Coronary artery (tissue), 2 donors: ENCODE measurements at places on chromosomes 3 and 15.

DNA sequence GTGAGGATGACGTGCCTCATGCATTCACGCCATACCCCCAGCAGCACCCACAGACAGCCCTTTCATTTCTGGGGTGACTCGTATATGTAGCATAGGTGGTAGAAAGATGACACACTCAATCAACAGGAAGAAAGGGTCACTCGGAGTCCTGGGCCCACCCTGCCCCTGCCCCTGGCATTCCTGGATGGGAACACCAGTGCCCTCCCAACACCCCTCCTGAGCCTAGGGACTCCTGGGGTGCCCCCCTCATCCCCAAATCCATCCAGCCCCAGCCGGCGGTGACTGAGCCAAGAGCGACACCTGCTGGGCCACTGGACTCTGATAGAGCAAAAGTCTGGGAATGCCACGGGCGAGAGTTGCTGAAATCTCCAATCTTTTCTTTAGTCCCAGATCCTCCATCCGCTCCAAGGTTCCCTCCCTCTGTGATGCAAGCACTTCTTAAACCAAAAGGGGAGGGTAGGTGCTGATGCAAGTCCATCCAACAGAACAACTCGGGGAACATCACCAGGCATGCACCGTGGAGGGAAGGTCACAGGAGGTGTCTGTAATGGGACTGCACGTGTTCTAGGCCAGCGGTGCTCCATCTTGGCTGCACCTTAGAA is 31.1 kb downstream of the ACAN start:
- DNase-seq: peak; percentile 81

GRCh38 chr3:193905541-193906396 is 230.2 kb upstream of the HES1 start:
- no peak for DNase-seq

DNA sequence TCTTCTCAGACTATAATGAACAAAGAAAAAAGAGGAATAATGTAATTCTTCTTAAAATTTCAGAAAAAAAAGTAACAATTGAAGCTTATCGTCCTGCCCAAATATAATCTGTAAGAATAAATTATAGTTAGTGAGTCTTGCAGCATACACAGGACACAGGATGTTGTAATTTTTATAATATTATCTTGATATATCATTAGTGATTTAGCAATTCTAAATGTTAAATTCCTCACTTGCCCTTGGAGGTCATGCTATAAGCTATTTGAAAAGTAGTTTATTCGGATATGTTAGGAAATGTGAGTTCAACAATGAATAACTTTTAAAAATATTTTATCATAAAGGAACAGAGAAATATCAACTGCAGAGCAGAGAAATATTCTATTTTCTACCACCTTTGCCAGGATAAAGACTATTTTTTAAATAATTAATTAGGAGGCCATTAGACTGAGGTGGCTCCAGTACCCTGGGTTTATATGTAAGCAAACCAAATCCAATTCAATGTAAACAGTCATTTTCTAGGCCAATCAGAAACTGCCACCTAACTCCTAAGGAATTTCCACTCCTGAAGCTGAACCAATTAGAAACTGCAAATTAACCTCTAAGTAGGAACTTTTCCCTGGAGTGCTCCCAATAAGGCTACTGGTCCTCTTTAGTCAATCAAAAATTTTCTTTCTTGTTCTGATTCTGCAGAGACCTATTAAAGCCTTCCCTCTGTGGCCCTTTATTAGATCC is 1109.3 kb downstream of the ROBO2 start:
- no peak for DNase-seq

DNA sequence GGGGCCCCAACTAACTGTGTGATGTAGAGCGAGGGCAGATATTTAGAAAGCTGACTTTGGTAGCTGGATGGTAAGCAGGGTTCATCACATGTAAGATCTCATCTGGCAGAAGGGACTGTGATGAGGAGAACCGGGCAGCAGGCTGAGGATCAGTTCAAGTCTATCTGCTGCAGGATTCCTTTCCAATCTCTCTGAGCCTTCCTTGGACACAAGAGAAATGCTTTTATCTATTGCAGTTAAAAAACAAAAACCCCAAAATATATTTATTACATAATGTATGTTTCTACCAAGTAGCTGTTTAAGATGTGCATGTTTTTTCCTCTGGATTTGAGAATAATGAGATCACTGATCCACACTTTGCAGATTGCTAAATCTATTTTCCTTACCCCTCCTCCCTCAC is 411.5 kb downstream of the RAP2B start:
- no peak for DNase-seq

DNA sequence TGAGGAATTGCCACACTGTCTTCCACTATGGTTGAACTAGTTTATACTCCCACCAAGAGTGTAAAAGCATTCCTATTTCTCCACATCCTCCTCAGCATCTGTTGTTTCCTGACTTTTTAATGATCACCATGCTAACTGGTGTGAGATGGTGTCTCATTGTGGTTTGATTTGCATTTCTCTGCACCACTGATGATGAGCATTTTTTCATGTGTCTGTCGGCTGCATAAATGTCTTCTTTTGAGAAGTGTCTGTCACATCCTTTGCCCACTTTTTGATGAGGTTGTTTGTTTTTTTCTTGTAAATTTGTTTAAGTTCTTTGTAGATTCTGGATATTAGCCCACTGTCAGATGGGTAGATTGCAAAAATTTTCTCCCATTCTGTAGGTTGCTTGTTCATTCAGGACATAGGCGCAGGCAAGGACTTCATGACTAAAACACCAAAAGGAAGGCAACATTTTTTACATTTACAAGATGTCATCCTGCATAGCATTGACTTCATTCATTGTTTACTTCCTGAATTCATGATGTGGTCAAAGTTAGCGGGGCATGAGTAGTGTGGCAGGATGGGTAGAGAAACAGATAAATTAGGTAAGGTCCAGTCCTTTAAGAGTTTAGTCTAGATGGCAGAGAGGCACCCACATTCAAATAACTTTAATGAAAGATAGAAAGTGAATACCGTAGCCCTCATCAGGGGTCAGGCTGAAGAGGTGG is 45.1 kb upstream of the LPP start:
- DNase-seq: no peak

- DNase-seq: no peak
These were observed 8.1 kb downstream of the GALNT15 start for GRCh38 chr3:16182612-16183011.

DNA sequence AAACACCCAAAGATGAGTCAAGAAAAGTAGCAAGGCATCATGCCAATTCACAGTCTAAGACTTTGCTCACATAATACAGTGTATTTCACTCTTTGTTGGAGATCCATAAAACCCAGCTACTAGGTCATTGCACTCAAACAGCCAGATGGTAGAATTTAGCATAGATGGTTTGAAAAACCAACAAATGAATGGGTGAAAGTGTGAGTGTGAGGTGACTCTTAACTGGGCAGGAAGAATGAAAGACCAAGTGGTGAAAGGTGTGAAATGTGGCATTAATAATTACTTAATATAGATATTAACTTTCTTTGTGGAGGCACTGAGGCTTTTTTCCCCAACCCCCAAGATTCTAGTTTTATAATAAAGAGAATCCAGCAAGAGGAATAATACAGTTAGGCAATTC is 159.5 kb downstream of the SQOR start:
- no peak for DNase-seq

DNA sequence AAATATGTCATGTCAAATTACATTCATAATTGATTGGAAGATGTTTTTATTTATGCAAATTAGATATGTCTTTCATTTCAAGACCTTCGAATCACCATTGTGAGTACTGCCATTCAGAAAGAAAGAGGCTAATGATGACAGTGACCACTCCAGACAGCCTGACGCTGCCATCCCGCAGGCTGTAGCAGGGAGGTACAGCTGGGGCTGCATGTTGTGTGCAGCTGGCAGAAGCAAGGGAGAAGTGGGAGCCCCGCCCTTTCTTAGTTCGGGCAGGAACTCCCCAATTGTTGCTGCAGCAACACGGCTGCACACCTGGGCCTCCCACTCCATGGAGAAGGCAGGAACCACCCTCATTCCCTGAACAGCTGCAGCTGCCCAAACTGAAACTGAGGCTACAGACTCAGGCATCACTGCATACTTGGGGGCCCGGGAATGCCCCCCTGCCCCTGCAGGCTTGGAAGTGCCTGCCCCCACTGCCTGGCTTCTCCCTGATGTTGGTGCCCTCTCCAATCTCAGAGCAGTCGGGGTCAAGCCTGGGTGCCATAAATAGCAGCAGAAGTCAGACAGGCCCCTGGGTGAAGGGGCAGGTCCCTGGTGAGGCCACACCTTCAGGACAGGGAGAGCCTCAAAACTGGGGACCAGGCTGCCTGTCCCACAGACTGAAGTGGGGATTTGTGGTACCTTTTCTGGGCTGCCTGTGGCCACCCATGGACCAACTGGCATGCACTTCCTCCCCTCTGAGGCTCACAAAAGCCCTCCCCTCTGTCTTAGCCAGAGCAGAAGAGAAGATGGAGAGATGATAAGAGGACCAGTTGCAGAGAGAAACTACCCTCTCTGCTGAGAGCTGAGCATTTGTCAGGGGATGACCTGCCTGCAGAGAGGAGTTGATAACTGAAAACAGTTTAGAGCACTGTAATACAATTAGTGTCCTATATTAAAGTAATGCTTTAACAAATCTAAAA is 964.6 kb downstream of the SI start:
- no peak for DNase-seq

DNA sequence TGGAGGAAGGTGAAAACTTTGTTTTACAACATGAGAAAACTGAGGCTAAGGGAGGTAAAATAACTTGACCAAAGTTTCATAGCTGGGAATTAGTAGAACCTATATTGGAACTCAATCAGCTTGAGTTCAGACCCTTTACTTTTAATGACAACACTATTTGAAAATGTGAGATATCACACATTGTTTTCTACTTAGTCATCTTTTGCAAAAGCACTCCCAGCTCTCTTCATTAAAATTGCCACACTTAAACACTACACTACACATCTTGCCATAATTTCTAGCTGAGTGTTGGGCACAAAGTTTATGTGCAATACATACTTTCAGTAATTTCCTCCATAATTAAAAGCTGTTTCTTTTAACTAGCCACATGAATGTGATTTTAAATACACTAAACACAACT is 230.4 kb upstream of the DCBLD2 start:
- DNase-seq: no peak

DNA sequence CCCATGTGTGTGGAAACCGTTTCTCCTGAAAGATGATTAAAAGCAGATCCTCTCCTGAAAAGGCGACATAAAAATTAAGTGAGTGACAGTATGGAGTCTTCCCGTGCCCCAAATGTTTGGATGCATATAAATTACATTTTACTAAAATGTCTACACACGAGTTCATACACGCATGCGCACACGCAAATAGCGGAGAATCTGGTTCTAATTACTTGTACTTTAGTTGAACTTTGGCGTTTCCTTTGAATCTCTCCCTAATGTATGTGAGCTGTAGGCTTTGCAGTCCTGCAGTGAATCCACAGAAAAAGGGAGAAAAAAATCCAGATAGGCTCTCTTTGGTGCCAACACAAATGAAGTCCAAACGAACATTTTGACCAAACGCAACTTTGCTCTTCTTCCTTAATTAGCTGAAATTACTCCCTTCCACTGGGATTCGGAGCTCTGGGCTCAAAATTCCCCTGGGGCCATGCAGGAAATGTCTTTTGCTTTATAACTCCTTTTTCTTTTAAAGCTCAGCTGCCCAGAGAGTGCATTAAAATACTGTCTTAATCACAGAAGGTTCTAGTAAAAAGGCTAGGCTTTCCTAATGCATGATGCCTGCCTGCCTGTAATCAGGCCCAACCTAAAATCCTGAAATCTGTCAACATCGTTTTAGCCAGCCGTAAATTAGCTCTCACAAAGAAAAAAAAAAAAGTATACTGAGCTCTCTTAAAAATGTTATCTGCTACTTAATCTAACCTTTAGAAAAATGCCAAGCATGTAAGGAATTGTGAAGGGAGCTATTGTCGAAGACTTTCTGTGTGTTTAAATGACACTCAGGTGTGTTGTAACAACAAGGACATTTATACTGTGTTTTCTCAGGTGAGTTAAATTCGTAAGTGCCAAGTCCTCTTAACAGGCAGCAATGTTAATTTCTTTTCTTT is 26.2 kb downstream of the RARB start:
- DNase-seq: no peak

GRCh38 chr3:185065059-185065458 is 87.8 kb downstream of the C3orf70 start:
- DNase-seq: no peak

DNA sequence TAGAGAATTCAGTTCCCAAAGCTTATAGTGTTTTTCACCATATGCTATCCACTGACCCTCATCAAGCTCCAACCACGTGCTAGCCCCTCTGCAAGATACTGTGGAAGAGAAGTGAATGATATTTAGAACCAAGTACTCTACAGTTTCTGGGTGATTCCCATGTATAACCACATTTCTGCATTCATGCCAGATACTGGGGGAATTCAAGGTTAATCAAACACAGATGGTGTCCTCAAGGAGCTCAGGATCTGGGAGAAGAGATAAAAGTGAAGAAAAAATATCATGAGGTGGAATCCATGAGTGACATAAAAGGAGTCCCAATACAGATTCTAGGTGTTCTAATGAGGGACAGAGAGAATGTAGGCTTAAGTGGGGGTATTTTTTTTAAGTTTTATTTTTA is 195.8 kb downstream of the FHIT start:
- no peak for DNase-seq

GRCh38 chr3:55330355-55330754 is 156.8 kb downstream of the WNT5A start:
- DNase-seq: no peak

GRCh38 chr3:42214064-42214463 is 51.9 kb downstream of the CCK start:
- DNase-seq: no peak
